IPS DF 19.7 (cell line): ENCODE measurements at places on chromosomes 5 and 9.

GRCh38 chr5:168553377-168554130, 24.4 kb downstream of the FBLL1 start:
- no peak for DNase-seq

- DNase-seq, result no peak
These were observed 27.7 kb upstream of the C6 start for GRCh38 chr5:41240985-41241384.

- no peak for DNase-seq
These were observed 9.6 kb downstream of the EPB41L4B start for GRCh38 chr9:109311286-109311685.

- DNase-seq, result no peak
These were observed 1351.9 kb upstream of the C9orf72 start for GRCh38 chr9:28925157-28925556.

DNA sequence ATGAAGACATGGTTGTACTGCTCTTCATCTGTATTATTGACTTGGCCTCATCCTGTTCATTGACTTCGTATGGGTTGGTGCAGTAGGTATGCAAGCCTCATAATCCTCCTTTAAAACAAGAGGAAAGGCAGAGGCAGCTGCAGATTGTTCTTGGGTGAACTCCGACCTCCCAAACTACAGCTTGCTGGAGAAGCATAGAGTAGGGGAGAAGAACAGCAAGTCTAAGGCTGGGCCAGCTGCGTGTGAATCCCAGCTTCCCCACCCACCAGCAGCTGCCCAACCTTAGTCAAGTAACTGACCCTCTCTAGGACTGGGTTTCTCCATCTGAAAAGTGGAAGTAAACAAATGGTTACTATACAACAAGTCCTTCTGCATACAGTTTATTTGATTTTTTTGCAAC, 114.5 kb upstream of the WWC1 start:
- no peak for DNase-seq

DNA sequence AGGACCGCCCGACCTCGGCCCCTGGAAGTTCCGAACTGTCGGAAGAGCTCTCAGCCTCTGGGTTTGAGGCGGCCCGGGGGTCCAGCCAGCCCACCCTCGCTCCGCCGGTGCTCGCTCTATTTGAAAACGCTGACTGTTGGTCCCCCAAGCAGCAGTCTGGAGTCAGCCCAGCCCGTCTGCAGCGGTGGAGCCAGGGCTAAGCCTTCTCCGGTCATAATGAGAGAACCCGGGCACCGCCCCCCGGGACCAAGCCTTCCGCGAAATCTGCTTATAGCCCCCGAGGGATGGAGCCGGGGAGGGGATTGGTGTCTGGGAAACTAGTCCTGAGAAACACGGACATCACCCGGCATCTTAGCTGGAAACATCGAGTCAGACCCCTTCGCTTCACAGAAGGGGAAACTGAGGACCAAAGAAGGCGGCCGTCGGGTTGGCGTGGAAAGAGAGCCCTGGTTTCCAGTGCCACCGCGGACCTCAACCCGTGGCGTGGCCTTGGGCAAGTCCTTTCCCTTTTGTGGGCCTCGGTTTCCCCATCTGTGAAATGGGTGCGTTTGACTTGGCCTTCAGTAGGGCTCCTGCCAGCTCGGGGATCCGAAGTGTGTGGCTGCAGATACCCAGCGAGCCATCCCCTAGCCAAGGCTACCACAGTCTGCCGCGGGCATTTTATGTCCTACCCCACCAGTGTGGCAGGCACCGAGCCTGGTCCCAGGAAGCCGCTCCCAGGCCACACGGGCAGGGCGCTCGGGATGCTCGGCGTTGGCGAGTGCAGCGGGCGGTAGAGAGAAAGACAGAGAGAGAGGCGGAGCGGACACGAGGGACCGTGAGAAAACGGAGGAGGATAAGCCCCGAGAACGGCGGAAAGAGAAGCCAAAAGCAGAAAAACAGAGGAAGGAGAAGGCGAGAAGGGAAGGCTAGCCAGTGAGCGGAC, 857 bp downstream of the ADAM19 start:
- DNase-seq, result no peak

GRCh38 chr5:53738105-53738504, 177.7 kb downstream of the NDUFS4 start:
- DNase-seq, result no peak

DNA sequence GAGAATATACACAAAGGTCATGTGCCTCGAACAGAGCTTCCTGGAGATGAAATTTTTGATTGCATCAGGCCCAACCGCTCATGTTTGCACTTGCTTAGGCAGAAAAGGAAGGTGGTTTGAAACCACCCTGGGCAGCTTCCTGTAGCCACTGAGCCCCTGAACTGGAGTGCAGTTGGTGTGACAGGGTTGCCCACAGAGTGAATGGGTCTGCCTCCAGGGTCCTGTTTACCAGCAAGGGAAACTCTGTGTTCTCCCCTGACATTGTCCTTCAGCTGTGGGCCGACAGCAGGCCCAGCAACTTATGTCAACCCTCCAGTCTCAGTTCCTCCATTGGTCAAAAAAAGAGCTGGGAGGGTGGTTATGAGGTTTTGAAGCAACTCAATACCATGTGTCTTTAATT, 289.6 kb downstream of the KIF4B start:
- DNase-seq, result no peak

DNA sequence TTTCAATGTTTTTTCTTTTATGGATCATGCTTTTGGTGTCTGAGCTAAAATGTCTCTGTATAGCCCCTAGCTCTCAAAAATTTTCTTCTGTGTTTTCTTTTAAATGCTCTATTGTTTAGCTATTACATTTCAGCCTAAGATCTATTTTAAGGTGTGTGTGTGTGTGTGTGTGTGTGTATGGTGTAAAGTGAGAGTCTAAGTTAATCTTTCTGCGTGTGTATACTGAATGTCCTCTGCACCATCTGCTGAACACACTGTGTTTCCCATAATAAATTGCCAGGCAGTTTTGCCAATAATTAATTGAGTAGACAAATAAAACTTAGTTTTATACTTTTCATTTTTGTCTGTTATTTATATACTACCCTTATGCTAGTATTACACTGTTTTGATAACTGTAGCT, 2096.3 kb upstream of the C9orf72 start:
- DNase-seq, result no peak

- no peak for DNase-seq
These were observed 446.4 kb downstream of the ISL1 start for GRCh38 chr5:51829691-51830090.

DNA sequence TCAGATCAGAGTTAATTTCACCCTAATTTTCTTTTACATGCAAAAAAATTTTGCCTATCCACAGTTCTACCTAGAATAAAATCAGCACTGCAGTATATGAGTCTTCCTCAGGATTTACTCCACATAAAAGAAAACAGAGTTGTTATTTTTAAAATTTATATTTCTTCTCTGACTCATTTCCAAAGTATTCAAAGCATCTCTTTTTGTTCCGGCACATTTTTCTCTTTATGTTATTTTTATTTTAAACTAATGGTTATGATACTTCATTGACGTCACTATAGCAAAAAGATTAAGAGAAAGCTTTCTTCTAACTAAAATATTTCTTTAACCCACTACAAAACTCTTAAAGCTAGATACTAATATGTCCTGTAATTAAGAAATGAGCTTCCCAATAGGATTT, 590.4 kb downstream of the PRELID2 start:
- DNase-seq, result no peak

DNA sequence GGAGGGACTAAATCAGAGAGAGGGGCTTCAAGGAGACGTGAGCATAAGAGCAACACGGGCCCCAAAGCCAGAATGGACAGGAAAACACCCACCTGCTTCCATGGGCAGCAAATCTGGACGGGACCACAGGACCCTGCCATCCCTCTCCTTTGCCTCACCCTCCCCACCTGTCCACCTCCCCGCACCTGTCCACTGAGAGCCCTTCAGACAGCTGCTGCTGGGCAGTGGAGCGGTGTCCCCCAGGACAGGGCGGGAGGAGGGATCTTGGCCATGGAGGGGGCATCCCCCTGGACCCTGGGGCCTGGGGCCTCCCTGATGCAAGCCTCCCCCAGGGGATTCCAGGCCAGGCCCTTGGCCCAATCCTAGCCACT, 2.6 kb downstream of the CCDC183 start:
- DNase-seq, result no peak

DNA sequence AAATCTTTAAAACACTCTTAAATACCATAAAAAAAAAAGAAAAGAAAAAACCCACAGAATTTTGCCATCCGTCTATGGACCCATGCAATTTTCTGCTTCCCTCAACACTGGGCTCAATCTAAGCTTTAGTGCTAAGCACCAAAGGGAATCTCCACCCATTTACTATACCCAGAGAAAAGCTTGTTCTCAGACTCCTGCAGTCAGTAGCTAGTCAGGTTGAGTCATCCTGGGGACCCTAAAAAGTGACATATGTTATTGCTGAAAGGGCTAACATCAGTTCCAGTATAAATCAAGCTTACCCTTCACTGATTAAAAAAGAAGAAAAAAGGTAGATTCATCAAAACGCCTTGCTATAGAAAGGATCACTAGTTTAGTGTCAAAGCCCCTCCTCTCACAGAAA, 177.6 kb downstream of the MUSK start:
- no peak for DNase-seq

- DNase-seq, result no peak
These were observed 296.9 kb downstream of the MSX2 start for GRCh38 chr5:175021321-175021720.

DNA sequence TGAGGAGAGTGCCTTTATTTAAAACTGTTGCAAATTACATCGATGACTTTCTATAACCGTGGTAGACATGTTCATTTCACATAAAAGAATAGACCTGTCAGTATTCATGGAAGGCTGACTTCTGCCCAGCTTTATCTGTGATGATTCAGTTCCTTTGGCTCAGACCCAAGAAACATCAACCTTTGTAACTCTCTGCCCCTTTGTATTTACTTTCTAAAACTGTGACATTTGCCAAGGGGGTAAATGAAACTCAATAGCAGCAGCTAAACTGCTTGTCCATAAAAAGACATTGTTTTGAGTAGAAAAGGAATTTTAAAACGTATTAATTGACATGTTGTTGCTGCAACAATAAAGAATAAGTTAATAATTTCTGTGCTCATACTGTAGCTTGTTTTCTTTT, 137.8 kb upstream of the ANKH start:
- DNase-seq, result no peak

DNA sequence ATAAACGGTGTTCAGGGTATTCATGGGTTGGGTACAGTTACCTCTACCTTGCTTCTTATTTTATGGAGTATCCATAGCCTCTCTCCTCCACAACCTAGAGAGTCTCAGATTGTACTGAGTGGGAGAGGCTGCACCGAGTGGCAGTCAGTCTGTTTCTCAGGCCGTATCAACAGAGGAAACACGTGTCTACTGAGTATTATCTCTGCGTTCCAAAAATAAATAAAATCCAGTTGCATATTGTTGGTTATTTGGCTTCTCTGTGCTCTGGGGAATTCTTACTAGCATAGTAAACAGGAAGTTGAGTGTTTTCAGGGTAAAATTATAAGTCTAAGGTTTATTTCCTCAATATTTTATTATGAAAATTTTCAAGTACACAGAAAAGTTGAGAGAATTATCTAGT, 231.0 kb downstream of the ARHGEF28 start:
- DNase-seq, result no peak

GRCh38 chr5:111422747-111423720, 89.3 kb downstream of the STARD4 start:
- no peak for DNase-seq

DNA sequence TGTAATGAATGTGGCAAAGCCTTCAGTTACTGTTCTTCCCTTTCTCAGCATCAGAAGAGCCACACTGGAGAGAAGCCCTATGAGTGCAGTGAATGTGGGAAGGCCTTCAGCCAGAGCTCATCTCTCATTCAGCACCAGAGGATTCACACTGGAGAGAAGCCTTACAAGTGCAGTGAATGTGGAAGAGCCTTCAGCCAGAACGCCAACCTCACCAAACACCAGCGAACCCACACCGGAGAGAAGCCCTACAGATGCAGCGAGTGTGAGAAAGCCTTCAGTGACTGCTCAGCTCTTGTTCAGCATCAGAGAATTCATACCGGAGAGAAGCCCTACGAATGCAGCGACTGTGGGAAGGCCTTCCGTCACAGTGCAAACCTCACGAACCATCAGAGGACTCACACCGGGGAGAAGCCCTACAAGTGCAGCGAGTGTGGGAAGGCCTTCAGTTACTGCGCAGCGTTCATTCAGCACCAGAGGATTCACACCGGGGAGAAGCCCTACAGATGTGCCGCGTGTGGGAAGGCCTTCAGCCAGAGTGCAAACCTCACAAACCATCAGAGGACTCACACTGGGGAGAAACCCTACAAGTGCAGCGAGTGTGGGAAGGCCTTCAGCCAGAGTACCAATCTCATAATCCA, 6.8 kb downstream of the RPL12 start:
- DNase-seq, result no peak

GRCh38 chr5:59416451-59416850, 477.1 kb downstream of the PDE4D start:
- DNase-seq, result no peak

DNA sequence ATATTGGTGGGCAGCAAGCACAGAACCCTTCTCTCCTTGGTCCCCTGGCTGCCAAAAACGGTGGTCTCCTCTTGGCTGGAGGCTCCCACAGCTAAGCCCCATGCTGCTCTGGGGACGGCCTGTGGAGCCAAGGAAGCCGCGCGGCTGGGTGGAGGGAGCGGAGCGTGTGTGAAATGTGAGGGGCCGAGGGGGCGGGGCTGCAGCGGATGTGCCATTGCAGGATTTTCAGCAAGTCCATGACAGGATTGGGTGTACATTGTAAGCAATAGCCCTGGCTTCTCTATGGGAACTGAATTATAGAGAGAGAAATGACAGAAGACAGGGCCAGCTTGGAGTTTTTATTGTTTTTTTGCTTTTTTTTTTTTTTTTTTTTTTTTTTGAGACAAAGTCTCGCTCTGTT, 336.5 kb downstream of the DIRAS2 start:
- no peak for DNase-seq

DNA sequence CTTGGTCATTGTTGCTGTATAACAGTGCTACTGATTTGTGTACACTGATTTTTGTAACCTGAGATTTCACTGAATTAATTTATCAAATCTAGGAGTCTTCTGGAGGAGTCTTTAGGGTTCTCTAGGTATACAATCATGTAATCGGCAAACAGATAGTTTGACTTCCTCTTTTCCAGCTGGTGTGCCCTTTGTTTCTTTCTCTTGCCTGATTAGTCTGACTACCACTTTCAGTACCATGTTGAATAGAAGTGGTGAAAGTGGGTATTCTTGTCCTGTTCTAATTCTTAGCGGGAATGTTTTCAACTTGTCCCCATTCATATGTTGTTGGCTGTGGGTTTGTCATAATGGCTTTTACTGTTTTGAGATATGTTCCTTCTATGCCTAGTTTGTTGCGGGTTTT, 24.7 kb upstream of the RANBP6 start:
- DNase-seq, result no peak

- no peak for DNase-seq
These were observed 7.8 kb downstream of the FAM81B start for GRCh38 chr5:95398989-95399388.

- DNase-seq, result no peak
These were observed 63.9 kb downstream of the SERINC5 start for GRCh38 chr5:80191991-80192398.
